Cerebellum (tissue), 4 donors: ENCODE measurements at places on chromosomes 16 and 17. TPM values are rescaled to one million over a fixed set of nuclear protein-coding genes. Genes with fewer than 3 reads are reported as not detected.

DNA sequence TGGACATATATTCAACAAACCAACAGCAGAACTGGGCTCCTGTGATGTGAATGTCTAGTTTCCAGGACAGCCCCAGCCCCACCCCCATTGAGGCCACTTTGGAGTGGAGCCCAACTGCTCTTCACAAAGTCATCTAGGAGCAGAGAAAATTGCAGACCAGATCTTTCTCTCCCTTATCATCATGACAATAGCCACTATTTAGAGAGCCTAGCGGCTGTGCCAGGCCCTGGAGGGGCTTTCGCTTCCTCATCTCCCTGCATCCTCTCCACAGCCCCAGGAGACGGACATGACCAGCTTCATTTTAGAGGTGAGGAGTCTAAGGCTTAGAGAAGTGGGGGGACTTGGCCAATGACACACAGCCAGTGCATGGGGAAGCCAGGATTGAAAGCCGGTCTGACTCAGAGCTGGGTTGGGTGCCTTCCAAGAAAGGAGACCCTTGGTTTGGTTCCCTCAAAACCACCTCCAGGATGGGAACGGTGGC lies 1.4 kb downstream of the PRSS8 start:
- DNase-seq, result no peak

FOXL1 gene
- 0.36 TPM for total RNA-seq

MEIOB gene
- total RNA-seq, result 1.2 TPM

CSH2 gene
- total RNA-seq, result 1.8 TPM

DNA sequence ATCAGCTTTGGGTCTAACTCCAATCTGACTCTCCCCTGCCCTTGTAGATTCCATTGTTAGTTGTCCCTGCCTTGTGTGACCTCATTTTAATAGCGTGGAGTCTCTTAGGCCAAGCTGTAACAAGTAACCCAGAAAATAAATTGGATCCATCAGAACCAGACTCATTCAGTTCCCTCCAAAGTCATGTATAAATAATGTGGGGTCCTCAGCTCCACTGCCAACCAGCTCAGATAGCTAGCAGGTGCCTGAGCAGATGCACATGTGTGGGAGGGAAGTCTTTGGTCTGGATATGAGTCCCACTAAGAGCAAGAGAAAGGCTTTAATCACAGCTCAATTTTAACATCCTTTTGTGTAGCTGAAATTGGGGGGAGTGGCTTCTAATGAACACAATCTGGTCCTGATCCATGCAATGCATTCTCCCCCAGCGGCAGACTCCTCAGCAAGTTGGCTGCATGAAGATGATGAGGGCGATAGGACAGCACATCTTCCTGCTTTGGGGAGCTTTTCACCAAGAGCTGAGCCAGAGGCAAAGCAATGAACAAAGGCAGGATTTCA lies 151.6 kb downstream of the ABCC12 start:
- no peak for DNase-seq

NATD1 gene
- total RNA-seq, result 2.4 TPM

FBXO39 gene
- total RNA-seq, result not detected

GRCh38 chr16:84246679-84247077 lies 6.9 kb upstream of the KCNG4 start:
- no peak for DNase-seq

DNA sequence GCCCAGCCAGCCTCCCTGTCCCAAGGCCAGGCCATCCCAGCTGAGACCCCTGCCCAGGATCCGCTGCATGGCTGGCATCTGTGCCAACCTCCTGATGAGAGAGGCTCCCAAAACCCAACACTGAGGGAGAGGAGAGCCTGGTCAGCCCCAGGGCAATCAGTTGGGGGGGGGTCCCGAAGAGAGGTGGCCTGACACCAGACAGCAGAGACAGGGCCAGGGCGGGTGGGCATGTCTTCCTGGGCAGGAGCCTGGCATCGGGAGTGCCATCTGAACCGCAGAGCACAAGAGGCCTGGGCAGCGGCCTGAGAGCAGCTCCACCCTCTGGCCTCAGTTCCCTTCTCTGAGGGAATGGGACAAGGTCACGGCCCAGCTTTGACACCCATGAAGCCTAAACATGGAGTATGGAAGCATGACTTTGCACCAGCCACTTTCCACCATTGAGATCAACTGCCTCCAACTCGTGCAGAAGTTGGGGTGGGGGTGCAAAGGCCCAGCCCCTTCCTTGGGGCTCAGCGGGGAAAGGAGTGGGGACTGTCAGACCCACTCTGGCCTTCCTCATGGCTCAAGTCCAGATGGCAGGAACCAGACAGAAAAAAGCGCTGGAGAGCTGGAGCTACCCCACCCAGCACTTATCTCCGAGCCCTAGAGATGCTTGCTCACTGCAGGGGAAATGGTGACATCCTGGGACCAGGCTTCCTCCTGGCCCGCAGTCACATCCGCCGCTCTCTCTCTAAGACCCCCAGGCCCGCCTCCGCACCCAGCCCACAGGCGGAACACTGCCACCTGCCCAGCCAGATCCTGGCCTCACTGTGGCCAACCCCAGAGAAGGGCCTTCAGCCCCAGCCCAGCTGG lies 9.7 kb downstream of the RHBDF2 start:
- DNase-seq, result no peak

DNA sequence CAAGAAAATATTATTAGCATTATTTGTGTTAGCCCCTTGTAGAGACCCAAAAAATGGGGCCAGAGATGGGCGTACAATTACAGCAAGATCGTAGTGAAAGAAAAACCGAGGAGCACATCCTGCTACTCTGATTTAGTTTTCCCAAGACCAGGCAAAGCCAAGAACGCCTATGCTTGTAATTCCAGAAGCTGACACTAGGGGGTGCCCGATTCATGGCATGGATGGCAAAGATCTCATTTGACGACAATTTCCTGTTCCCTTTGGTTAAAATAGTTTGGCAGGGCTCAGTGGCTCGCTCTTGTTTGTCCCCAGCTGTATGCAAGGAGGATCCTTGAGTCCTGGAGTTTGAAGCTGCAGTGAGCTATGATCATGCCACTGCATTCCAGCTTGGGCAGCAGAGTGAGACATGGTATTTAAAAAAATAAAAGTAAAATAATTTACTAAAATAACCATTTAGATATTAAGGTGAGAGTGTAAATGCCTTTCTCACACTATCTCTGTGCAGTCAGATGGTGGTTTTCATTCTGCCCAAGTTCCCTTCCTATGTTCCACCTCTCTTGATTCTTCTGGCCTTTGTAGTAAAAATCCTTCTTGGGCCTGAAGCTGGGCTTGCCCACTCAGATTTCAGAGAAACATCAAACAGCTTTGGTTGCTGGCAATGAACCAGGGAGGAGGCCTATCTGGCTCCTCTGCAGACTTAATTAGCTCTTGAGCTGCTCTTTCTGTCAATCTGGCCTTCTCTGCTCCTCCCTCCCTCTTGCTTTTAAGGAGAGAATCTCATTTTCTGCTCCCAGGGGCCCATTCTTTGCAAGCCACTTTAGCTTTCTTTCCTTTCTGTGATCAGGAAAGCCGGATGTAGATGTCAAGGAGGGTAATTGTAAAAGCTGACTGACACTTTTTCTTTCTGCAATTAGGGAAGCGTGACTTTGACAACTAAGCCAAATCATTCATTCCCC lies 31.2 kb downstream of the TMEM238L start:
- no peak for DNase-seq

- no peak for DNase-seq
These were observed 34.1 kb upstream of the ENPP7 start for GRCh38 chr17:79696610-79696982.

- DNase-seq, result no peak
These were observed 3.4 kb upstream of the SPOP start for GRCh38 chr17:49681106-49681979.

DNA sequence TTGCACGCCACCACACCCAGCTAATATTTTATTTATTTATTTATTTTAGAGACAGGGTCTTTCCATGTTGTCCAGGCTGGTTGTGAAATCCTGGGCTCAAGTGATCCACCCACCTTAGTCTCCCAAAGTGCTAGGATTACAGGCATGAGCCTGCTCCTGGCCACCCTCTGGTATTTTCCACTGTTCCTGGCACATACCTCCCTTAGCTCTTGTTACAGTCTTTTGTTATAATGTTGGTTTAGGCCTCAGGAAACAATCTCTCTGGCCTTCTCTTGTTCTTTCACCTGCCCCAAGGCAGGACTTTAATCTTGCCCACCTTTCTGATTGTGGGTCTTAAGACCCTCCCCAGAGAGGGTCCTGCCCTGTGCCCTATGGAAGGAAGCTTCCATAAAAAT lies 3.6 kb upstream of the CYTH1 start:
- DNase-seq, result no peak

DNA sequence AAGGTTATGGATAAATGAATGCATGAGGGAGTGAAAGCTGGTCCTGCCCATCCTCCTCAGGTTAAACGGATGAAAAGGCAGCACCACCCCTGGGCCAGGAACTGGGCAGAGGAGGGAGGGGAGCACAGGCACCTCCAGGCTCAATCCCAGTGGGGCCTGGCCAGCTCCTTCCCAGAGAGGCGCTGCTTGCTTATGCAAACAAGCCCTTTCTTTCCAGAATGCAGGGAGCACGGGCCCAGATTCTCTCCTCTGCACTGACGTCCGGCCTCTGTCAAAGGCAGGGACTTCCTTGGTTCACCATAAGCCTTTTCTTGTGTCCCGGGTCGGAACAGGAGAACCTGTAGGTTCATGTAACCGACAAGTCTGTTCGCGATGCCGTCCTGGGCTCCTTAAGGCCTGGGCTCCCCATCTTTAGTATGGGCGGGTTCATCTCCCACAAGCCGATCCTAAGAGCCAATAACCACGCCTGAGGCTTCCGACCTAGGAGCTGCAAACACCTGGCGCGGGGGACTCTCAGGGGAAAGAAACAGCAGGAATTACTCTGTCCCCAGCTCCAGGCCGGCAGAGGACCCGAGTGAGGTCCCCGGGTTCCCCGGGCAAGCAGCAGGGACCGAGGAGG lies 16.3 kb downstream of the ENPP7 start:
- no peak for DNase-seq

DNA sequence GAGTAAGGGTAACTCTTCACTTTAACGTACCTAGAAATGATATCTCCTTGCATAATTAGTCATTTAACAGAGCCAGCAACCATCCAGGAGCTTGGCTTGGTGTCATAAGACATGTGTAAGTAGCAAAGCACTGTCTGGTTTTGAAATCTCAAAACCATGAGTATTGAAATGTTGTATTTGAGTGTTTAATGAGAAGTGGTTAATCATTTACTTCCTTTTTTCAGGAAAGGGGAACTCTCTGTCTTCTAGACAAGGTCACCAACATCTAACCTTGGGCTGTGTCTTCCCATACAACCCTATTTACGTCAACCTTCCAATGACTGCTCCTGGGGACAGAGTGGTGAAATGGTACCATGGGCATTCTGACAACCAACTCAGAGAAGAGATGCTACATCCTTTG lies 27.1 kb downstream of the PMP22 start:
- no peak for DNase-seq

DNA sequence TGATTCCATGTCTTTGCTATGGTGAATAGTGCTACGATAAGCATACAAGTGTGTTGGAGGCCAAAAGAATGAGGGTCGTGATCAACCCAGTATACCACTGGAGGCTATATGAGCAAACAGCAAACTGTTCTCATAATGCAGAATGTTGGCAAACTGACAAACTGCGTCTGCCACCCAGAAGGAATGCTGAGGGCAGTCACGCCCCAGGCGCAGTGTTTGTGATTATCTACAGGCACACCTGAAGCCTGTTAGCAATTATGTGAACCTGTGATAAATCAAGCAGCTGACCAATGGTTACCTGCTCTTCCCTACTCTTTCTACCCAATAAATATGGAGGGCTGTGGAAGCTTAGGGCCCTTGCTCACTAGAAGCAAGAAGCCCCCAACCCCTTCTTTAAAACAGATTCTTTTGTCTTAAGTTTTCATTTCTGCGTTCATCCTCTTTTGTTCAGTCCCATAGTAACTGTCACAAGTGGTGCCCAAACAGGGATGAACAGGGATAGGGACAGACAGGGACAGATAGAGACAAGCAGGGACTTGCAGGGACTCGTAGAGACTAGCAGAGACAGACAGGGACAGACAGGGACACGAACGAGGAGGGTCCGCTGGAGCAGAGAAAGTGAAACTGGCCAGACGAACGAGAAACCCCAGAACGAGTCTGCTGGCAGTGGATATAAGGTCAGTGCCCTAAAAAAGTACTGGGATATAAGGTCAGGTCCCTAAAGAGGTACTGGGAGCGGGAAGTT lies 25.1 kb downstream of the CD300LG start:
- no peak for DNase-seq

DNA sequence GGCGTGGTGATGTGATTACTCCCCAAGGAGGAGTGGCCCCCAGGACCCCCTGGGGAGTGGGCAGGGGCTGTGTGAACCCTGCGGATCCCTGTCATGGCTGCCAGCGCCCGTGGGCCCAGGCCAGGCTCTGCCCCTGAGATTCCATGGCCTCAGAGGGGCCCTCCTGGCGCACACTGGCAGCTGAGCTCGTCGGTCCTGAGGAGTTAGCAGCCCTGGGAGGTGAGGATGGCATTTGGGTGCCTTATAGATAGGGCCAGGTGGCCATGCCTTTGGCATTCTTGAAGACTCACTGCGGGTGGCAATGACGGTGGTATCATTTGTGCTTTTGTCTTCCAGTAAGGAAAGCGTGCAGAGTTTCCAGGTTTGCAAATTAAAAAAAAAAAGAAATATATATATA lies 146.8 kb upstream of the GSE1 start:
- DNase-seq, result no peak

DNA sequence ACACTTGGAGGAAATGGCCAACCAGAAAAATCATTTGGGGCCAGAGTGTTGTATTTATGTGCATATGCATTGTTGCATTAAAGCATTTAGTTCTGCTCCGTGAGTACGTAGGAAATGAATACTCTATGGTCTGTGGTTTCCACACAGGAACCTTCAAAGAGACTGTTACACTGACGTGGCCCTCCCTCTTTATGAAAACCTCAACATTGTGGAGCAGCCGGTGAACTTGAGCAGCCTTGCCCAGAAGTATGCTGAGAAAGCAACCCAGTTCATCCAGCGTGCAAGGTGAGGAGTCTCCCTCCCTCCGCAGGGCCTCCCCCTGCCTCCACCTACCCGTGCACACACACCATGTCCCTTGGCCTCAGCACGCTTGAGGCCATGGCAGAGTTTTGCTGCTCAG lies 65.2 kb downstream of the ARSG start:
- no peak for DNase-seq

- DNase-seq, result no peak
These were observed 971 bp downstream of the MINK1 start for GRCh38 chr17:4833941-4834680.

GRCh38 chr17:12990041-12990808 lies 27.6 kb downstream of the ELAC2 start:
- DNase-seq, result peak; percentile 92

DNA sequence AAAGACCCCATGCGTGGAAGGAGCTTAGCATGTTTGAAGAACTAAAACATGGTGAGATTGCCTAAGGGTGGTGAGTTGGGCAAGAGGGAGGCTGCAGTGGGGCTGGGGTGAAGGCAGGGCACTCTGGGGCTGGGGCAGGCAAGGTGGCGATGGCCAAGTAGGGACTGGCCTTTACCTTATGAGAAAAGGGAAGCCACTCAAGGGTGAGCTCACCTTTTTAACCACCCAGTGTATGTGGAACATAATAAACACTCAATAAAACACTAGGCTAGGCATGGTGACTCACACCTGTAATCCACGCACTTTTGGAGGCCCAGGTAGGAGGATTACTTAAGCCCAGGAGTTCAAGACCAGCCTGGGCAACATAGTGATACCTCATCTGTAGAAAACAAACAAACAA lies 37.7 kb downstream of the LYRM9 start:
- DNase-seq, result no peak

GRCh38 chr16:11797957-11798299 lies 870 bp upstream of the ZC3H7A start:
- no peak for DNase-seq

CIITA gene
- 0.36 TPM for total RNA-seq

DYNC1LI2 gene
- total RNA-seq, result 145 TPM

CDH3 gene
- 4.9 TPM for total RNA-seq

PLCG2 gene
- total RNA-seq, result 3.2 TPM

MYL4 gene
- 1.1 TPM for total RNA-seq

SLC5A11 gene
- total RNA-seq, result not detected
